NCI-H2171 treated with DMSO at 0.1 percent for 48 hours (cell line): ENCODE measurements at places on chromosomes 11 and 22.

GRCh38 chr11:13364388-13364787, 86.8 kb downstream of the BMAL1 start:
- DNase-seq = no peak

GRCh38 chr11:45384711-45385241, 98.6 kb upstream of the SYT13 start:
- DNase-seq = no peak

DNA sequence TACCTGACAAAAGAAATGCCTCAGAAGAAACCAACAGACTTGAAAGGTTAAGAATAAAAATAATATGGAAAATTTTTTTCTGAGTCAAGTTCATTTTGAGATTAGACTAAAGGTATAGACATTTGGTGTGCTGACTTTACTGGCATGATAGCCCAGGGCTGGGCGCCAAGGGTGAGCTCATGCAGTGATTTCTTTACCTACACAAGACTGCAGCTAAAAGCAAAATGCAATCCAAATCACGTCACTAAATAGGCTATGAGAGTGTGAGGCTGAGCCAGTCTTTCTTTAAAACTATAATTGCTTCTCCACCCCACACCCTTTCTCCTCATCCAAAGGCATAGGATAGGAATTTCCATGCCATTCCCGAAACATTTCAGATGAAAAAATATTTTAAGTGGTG, 196.5 kb downstream of the FAM76B start:
- DNase-seq = peak; percentile 8

DNA sequence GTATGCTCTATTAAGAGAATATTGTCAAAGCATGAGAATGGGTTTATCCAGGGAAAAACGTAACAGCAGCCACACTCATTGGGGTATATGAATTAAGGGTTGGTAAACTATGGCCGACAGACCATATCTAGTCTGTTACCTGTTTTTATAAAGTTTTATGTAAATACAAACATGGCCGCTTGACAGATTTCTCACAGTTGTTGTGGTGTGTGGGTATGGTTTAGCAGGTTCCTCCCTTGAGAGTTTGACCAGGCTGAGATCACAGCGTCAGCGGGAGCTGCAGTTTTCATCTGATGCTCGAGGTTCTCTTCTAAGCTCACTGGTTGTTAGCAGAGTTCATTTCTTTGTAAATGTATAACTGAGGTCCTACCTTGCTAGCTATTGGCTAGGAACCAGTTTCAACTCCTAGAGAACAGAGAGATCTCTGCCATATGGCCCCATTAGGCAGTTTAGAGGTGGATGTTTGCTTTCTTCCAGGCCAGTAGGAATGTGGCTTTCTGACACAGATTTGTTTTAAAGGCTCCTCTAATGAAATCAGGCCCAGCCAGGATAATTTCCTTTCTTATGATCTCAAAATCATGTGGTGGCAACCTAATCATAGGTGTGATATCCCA, 45.5 kb upstream of the GRIK4 start:
- no peak for DNase-seq

DNA sequence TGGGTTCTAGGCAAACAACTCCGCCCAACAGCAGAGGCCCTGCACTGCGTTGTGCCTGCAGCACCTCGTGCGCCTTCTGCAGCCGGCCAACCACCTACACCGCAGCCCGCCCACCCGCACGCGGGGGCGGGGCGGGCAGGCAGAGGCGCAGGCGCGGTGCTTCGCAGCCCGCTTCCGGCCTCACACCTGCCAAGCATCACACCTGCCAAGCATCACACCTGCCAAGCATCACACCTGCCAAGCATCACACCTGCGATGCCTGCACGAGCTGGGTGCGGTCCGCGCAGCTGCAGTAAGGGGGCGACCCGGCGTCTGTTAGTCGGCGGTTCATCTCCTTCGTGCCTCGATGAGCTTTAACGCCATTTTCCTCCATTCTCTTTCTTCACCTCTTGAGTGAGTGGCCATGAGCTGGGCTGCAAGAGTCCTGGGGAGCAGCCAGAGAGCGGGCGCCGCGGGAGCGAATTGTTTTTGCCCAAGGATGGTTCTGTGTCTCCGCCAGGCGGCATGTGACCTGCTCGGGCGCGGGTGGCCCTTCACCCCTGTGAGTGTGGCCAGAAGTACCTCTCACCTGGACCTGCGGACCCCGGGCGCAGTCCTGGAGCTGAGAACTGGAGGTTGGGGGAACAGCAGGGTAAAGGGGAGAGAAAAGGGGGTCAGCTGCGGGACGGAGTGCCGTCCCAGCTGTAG, at the start of gene LDHAL6A:
Gene LDHAL6A (plus strand): TSS at position 171 of the 687 bp plus-strand sequence. CDS start 825 bp downstream, outside the sequence.
- DNase-seq = no peak

GRCh38 chr22:27875951-27876350, 43.1 kb downstream of the PITPNB start:
- no peak for DNase-seq
